ENCODE measurements at places on chromosomes 6 and 20.

- DNase-seq, result no peak
These were observed 22.4 kb downstream of the STK4 start for GRCh38 chr20:44988631-44989171.

GRCh38 chr6:74991573-74992332 lies 214.1 kb downstream of the COL12A1 start:
- no peak for DNase-seq

DNA sequence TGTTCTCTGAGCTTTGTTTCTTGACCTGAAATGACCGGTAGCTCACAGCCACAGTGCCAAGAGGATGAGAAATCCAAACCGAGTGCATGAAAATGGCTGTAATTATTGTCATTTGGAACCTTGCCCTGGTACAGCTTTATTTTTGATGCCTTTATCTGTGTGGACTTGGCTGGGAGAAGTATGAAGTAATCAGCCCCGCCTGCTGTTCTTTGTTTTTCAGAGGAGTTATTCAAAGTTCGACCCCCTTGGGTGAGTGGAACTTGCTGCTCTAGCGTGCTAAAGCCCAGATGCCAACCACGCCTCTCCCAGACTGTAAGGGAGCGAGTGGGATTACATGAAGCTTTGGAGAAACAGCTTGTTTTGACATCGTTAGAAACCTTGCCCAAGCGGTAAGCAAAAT lies 48.3 kb downstream of the ECT2L start:
- DNase-seq, result no peak

DNA sequence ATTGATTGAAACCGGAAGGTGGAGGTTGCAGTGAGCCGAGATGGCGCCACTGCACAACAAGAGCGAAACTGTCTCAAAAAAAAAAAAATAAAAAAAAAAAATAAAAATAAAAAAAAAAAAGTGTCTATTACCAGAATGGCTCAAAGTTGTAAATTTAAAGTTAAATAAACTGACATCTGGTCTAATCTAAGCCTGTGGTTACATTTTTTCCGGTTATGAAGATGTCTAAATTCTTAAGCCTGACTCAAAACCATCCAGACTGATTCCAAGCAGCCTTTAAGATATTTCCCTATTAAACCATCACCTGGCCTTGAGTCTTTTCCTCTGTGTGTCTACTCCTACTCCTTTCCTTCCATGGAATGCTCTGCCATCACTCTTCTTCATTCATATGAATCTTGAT lies 371.7 kb upstream of the RUNX2 start:
- peak; percentile 4 for DNase-seq

DNA sequence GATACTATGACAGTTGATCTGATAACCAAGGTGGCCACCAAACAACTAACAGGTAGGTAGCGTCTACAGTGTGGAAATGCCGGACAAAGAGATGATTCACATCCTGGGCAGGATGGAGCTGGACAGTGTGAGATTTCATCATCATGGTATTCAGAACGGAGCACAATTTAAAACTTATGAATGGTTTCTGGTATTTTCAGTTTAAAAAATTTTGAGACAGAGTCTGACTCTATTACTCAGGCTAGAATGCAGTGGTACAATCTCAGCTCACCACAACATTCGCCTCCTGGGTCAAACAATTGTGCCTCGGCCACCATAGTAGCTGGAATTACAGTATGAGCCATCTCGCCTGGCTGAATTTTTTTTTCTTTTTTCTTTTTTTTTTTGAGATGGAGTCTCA lies 43.8 kb downstream of the CEP57L1 start:
- no peak for DNase-seq

DNA sequence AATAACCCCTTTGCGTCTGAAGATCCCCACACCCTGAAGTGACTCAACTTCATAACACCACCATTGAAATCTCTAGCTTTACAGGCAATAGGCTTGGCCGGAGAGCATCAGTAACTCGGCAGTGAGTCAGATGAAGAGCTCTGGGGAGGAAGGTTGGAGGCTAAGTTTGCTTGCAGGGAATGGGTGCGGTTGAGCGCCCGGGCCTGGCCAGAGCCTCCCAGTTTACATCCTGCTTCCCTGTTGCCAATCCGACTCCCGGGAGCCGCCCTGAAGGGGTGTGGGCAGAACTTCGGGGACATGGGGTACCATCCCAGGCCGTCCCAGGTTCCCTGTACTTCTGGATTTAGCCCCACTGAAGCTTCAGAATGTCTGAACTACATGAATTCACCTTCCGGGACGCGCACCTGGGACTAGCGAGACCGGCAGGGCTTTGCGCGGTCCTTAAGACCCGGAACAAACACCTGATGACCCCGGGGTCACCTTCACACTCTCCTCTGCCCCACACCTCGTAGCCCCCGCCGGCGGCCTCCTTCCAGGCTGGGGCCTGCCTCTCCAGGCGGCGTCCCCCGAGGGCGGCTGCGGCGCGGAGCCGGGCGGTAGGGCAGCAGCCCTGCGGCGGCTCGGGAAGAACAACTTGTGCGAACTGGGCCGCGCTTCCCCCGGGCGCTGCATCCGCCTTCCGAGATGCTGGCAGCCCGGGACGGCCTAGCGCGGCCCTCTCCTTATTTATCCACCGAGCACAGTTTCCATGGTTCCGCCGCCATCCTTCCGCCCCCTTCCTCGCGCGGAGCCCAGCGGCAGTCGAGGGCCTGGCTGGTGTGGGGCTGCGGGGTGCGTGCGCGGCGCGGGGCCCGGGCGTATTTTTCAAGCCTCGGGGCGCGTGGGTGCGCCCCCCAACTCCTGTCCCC lies 56.6 kb upstream of the RREB1 start:
- peak; percentile 67 for DNase-seq

DNA sequence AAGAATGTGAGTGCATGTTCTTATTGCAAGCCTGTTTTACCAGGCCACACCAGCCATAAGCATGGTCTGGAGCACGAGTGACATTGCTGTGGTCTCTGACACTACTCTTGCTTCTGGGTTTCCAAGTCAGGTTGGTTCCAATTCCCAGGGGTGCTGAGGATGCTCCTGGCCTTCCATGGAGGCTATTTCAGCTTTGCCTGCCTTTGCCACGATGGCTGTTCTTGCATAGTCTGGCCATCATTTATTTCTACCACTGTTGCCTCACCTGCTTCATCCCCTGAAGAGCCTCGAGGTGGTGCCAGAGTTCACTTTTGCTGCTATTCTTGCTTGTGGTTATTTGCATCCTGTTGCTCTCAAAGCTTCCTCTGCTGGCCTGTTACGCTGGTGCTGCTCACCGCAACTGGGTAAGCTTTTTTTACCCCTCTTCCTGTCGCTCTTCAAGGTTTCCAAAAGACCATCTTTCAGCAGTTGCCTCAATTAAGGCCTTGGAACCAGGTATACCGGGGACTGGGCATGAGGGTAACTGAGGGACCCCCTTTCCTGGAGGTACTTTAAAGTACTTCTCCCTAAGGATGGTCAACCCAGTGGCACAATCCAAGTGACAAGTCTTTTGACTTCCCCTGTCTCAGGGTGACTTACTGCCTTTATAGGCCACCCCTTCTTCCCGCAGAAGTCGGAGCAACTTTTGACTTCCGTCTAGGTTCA lies 64.5 kb downstream of the AKAP7 start:
- DNase-seq, result peak; percentile 53

DNA sequence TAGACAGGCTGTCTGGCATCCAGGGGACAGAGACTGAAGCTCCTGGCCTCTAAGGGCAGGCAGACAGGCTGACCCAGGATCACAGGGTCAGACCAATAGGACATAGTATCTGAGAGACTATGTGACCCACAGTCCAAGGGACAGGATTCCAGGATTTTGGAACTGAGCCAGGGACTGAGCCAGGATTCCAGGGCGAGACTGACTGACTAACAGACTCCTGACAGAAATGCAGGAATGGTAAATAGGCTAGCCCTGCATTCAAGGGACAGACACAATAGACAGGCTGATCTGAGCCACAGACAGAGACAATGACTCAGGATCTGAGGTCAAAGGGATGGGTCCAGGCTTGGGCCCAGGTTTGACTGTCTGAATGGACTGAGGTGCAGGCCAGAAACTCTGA lies 19.8 kb downstream of the XKR7 start:
- peak; percentile 67 for DNase-seq

DNA sequence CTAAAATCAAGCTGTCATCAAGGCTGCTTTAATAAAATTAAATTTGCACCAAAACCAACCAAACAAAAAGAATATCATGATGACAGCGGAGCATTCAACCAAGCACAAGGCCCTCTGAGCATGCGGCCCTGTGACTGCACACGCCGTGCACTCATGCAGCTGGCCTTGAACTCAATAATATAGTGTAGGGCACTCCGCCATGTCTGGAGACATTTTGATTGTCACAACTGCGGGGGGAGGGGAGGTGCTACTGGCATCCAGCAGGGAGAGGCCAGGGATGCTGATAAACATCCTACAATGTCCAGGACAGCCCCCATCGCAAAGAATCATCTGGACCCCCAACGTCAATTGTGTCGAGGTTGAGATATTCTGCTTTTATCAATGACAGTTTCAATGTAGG lies 9.7 kb downstream of the MOCS3 start:
- no peak for DNase-seq

- no peak for DNase-seq
These were observed 8.6 kb upstream of the TUBB2B start for GRCh38 chr6:3236005-3236404.

- DNase-seq, result peak; percentile 76
These were observed 19.7 kb downstream of the FAM217A start for GRCh38 chr6:4059115-4059777.

DNA sequence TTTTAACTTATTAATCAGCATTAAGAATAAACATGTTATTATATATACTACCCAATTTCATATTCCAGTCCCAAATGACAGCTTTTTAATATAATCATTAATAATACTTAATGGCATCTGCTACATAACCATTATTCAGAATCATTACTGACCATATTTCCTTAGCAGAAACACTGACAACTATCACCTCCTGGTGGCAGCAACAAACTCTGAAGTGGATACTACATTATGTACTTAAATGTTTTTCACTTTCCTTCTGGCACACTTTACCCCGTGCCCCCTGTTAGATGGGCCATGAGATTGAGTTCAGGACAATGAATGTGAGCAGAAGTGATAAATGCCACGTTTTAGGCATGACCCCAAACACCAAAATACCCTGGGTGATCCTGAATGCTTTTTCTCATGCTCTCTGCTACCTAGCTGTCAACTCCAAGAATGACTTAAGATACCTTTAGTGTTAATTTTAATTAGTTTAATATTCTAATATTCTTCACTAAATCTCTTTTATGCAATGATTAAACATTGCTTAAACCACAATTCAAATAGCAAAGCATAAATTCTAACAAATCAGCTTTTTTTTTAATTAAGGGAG lies 77.1 kb downstream of the LMBRD1 start:
- DNase-seq, result peak; percentile 11

- DNase-seq, result no peak
These were observed 25.5 kb downstream of the C6orf15 start for GRCh38 chr6:31086788-31087440.

DNA sequence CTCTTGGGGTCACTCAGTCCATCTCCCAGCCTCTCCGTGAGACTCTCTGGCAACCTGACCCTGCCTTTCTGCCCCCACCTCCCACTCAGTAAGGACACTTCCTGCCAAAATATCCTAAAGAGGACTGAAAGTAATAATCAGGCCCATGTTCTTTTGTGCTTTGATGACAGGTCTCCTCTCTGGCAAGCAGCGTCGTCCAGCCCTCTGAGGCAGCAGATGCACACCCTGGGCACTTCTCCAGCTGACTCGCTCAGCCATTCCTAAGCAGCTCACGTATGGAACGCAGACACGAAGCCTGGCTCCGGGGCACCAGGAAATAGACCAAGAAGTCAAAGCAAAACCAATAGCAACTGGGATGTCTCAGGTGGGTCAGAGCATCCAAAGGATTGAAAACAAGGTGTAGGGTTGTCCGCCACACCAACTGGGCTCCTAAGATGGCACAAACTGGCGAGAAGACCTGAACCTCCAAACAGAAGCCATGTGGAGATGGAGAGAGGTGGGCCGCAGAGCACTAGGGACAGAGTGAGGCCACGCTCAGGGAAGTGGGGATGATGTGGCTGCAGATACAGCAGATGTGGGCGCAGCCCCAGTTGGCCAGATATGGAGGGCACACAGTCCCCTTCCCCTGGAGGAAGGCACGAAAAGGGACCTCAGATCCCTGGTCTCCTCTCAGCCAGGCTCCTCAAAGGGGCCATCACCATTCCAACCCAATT lies 99.3 kb downstream of the PRND start:
- DNase-seq, result peak; percentile 50

- DNase-seq, result no peak
These were observed 22.9 kb downstream of the BANF2 start for GRCh38 chr20:17722493-17723300.

DNA sequence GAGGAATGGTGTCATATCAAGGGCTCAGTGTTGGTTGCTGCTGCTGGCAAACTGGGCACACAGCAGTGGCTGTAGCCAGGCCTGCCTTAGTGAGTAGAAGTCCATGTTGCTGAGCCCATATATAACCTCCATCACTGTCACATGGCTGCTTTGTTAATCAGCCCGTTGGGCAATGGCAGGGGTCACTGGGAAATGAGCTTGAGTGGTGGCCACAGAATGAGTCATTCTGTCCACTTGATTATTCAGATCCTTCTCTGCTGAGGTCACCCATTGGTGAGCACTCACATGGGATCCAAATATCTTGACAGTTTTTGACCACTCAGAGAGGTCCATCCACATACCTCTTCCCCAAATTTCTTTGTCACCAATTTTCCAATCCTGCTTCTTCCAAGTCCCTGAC lies 898.9 kb upstream of the EYS start:
- no peak for DNase-seq

GRCh38 chr20:23165307-23165750 lies 79.2 kb upstream of the CD93 start:
- DNase-seq, result no peak

DNA sequence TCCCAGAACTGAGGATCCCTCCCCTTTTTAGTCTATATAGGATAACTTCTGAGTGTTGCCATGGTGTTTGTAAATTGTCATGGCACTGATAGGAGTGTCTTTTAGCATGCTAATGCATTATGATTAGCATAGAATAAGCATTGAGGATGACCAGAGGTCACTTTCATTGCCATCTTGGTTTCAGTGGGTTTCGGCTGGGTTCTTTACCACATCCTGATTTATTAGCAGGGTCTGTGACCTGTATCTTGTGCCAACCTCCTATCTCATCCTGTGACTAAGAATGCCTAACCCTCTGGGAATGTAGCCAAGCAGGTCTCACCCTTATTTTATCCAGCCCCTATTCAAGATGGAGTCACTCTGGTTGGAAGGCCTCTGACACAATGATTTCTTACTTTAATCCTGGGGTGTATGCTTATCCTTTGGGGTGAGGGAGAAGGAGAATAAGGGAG lies 19.6 kb downstream of the WFDC2 start:
- peak; percentile 48 for DNase-seq

DNA sequence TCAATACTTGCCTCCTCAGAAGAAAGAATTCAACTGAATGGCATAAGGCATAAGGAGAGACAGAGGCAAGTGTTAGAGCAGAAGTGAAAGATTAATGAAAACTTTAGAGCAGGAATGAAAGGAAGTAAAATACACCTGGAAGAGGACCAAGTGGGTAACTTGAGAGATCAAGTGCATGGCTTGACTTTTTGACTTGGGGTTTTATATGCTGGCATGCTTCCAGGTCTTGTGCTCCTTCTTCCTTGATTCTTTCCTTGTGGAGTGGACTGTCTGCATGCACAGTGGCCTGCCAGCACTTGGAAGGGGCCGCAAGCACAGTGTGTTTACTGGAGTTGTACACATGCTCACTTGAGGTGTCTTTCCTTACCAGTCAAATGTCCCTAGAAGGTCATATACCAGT lies 222.1 kb upstream of the UFL1 start:
- DNase-seq, result no peak

Data from urothelium cell line (cell line).